ENCODE measurements at places on chromosomes 11 and 22.

DNA sequence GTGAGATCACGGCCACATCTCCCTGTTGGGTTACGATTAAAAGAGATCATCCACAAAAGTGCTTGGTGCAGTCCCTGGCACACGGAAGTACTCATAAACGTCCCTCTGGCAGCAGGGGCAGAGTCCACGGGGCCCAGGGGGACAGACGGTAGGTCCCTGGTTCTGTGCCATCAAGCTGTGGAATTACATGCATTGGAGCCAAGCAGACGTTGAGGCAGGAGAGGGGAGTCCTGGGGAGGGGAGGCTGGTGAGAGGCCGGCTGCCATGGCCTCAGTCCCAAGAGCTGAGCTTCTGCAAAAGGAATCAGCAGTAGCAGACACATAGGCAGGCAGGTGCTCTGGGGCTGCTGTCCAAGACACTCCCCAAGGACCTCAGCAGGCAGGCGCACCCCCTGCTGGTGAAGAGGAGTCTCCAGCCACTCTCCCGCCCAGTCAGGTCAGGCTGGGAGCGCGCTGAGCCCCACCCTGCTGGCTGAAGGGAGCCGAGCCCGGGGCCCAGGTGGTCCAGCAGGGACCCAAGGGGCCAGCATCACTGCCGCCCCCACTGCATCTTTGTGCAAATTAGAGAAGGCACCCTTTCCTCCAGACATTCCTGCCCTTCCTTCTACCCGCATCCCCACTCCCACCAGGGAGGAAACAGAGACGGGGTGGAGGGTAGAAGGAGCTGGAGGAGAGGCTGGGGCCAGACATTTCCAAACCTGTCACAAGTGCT is 7.6 kb upstream of the KCTD17 start:
- DNase-seq, result peak; percentile 93

DNA sequence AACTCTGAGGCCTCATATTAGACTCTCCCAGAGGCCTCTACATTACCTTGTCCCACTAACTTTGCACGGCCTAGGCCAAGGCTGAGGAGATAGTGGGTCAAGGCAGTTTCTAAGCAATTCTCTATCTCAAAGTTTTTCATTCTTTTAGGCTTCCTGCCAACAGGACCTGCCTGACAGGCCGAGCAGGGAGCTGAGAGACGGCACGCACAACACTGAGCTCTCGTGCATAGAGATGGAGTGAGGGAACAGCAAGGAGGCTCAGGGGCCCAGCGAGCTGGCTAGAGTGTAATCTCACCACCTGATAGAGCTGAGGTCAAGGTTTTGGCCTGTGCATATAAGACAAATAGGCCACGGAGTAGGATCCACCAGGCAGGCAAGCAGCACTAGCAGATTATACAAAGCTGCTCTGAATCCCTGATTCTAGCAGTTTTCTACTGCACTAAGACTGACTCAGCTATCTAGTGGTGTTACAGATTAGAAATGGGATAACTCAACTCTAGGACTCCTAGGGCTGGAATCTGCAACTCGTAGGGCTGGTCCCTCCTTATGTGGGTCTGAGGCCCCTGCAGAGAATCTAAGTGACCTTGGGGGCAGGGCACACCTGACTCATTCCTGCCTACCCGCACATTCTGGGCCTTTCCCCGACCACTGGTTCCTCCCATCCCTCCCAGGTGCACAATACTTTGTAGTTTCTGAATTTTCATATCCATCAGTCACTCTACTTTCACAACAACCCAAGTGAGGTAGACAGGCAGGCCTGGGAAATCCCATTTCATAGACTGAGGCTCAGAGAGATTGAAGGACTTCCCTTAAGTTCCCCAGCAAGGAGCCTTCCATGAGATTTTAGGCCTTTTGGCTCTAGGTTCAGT is 1.7 kb downstream of the CYB5R2 start:
- peak; percentile 73 for DNase-seq

- DNase-seq, result no peak
Observed at GRCh38 chr11:91686700-91687099, 537.9 kb upstream of the FAT3 start.

- no peak for DNase-seq
Observed at GRCh38 chr11:122271137-122271536, 155.1 kb upstream of the BLID start.

DNA sequence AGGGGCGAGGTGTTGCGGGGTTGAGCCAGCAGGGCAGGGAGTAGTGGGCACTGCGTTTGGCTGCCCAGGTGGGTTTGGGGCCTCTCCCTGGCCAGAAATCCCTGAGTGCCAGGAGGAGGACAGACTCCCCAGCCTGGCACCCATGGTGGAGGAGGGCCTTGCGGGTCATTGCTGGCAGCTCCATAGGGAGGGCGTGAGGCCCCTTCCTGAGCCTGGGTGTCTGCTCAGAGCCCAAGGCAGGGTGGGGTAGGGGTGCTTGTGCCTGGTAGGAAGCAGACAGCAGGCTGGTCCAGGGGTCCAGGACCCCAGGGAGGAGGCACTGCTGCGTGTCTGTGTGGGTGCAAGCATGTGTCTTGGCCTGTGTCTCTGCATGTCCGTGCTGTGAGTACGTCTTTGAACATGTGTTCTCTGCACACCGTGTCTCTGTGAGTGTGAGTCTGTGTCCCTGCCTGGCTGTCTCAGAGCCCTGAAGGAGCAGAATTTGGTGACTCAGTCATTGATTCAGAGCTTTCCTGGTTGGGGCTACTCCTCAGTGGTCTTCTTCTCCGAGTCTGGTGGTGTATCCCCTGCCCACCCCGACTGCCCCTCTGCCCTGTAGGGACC is 3.9 kb downstream of the TSPAN4 start:
- no peak for DNase-seq

DNA sequence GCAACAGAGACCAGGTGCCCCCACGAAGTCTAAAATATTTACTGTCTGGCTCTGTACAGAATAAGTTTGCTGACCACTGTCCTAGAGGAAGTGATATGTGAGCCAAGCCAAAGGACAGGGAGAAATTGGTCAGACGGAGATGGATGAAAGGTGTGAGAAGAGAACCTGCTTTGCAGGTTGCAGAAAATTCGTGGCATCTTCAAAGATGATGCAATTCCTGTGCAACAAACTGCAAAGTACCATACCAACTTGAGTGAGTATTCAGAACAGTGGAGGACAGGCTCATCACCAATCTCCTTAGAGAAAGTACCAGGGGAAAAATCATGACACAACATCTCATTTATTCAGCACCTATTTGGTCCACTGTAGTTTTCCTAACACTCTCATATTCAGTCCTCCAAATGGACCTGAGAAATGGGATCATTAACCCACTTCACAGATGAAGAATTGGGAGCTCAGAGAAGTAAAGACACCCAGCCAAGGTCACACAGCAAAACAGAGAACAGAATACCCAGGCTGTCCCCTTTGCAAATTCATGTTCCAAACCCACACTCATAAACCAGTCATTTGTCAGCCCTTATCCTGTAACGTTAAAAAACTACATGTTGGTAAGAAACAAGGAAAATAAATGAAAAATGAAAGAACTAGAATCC is 536.8 kb downstream of the MIAT start:
- DNase-seq, result no peak

DNA sequence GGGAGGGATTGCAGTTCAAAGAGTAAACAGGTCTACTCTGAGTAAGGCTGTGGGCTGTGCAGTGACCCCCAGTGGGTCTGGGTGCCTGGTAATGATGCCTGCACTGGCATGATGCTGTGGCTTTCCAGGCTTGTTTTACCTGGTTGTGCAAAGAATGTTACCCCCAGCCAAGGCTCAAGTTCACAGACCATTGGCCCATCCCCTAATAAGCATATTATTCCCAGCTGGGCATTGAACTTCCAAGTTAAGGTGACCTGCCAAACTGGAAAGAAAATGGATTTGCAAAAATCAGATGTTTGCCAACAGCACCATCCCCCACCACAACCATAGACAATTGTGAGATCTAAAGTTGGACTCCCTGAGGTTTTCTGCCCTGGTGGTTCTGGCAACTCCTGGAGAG is 7.9 kb upstream of the EHF start:
- no peak for DNase-seq

DNA sequence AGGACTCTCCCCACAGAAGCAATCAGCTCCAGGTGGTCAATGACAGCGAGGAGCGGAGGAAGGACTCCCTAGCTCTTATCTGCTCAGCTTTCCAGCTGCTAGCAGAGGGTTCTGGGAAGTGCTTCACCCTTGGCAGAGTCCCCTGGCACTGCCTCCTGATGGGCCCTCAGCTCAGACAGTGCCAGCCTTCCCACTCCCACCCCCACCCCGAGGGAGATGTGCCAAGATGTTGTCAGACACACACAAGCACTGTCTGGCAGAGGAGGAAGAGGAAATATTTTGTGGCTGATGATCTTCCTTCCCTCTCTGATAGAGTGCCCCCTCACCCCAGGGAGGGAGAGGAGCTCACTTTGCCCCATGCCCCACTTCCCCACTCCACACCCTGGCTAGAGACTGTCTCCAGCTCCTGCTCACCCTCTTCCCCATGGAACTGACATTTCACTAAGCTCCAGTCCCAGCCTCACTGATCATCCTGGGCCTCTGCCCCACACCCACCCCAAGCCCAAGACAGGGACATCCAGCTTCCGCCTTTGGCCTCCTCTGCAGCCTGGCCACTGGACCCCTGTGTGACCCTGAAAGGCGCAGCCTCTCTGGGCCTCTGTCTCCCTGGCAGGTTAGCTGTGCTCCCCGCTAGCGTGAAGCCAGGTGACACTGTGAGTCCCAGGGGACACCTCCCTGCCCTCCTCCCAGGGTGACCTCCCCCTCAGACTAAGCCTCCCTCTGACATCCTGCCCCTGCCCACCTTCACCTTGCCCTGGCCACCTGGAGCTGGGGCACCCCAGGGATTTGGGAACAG is 44.5 kb downstream of the SLCO2B1 start:
- no peak for DNase-seq

GRCh38 chr22:36154423-36154945 is 6.1 kb downstream of the APOL3 start:
- no peak for DNase-seq

DNA sequence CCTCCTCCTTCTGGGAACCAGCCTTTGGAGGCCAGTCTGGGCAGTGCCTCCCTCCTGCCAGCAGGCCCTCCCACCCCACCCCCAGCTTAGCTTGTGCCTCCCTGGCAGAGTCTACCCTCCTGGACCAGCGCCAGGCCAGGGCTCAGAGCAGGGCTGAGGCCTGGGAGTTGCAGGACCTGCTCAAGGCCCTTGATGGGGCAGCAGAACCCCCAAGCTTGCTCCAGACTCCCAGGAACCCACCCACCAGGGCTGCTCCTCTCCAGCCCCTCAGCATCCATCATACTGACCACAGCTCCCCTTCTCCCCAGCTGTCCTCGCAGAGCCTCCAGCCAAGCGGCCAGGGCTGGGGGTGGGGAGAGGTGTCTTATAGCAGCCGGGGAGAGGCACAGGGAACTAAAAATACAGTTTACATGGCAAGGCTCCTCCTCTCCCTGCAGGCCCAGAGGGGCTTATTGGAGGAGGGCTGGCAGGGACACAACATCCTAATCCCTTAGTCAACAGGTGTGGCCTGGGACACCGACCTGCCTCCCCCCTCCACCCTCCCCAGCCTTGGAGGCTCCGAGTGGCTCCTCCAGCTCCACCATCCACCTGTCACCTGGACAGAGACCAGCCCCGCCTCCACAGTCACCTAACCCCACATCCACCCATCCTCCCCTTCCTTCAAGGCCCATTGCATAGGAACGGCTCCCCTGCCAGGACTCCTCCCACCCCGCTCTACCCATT is 5.2 kb upstream of the MB start:
- DNase-seq, result no peak

GRCh38 chr11:95360377-95361075 is 129.5 kb upstream of the SESN3 start:
- no peak for DNase-seq

DNA sequence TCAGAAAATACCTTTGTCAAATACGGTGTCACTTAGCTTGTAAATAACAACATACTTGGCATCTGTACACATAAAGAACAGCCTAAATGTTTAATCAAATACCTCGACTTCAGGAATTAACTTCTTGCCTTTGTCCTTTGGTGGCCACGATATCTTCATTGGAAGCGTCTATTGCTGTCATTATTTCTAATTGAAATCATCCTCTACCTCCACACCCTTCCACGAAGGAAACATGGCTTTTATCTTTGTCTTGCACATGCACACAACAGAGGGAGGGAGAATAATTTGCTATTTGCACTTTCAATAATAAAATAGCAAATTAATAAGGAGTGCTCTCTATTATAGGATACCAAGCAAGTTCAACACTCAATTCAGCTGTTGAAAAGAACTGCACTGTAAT is 25.8 kb upstream of the SOX6 start:
- DNase-seq, result no peak
